Cerebellum (tissue), 4 donors: ENCODE measurements at places on chromosomes 16 and 17.

DNA sequence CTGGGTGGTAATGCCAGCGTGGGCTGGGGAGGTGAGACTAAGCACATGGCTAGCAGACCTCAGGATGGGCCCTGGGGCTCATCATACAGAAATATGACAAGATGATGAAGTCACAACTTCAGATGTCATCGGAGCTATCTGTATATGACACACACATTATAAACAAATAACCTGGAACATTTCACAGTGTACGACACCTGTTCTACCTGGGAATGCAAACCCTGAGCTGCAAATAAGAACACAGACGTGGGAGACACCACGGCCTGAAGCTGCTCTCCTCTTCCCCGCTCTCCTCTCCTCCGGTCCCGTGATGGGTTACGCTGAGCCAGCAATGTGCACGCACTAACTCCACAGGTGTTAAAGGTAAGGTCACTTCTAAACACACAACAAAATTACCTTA, 4.9 kb downstream of the PLD6 start:
- DNase-seq: no peak

- peak; percentile 43 for DNase-seq
These were observed 26.3 kb upstream of the OR4D1 start for GRCh38 chr17:58121925-58122324.

- no peak for DNase-seq
These were observed 15.7 kb downstream of the ZDHHC7 start for GRCh38 chr16:84995663-84996062.

DNA sequence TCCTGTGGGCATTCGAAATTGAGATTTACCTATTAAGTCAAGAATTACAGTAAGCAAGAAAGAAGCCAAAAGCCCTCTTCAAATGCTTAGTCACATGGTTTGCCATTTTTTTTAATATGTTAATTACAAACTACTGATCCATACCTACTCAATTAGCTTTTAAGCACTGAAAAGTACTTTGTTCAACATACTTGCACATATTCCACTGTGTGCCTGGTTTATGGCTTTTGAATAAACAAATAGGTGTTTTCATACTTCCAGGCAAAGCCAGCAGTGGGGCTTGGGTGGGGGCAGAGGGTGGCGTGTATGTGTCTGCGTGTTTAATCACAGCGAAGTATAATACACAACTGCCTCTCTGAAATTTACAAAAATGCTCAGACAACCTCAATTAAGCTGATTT, 51.4 kb downstream of the GAS7 start:
- no peak for DNase-seq

DNA sequence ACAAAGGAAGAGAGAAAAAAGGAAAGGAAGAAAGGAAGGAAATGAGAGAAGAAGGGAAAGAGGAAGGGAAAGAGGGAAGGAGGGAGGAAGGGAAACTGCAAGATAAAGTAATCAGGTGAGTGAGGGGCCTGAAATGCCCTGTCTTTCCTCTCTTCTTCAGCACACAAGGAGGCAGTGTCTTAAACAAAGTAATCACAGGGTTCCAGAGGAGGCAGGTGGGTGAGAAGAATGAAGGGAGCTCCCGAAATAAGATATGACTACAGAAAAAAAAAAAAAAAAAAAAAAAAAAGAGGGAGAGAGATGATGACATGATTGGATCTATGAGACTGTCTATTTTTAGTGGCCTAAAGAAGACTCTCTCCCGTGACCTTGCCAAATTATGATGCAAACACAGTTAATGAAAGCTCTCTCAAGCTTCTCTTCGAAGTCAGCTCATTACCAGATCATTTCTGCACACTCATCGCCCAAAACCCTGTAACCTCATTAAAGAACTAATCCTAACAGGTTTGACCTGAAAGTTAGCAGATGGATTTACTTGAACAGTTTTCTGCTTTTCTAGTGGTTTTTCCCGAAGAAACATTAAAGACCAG, 53.6 kb downstream of the CDH11 start:
- DNase-seq: peak; percentile 15

- no peak for DNase-seq
These were observed 63.3 kb downstream of the IRF8 start for GRCh38 chr16:85961988-85962915.

GRCh38 chr16:48182979-48183537, 27.3 kb upstream of the ABCC12 start:
- no peak for DNase-seq

DNA sequence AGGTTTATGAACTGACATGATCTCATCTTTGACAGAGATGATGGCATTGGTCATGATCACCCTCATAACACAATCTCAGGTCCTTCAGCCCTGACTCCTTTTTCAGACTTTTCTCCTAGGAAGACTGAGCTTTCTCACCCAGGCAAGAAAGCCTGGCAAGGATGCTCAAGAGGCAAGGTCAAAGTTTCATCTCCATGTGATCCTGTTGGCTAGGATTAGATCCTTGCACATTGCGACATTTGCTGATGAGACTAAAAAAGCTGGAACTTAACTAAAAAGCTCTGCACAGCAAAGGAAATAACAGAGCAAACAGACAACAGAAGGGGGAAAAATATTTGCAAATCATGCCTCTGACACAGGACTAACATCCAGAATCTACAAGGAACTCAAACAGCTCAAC, 444.1 kb upstream of the PSMD7 start:
- no peak for DNase-seq

DNA sequence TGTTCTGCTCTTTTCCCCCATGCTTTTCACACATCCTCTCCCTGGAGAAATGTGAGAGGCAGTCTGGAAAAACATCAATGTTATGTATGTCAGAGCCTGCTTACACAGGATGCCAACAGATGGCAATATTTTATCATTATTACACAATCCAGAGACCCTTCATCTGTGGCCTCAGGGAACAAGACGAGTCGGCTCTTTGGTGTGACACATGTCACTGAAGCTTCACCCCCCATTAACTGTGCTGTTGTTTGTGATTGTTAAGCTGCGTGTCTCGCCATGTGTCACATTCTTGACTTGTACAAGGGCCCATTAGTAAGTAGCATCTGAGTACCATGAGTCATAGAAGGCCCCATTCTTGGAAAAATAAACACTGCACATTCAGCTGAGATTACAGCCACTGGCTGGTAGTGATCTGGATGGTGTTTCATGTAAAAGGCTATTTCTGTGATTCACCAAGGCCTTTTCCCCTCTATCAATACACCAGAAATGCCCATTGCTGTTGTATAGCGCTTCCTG, 682.1 kb upstream of the SOX9 start:
- DNase-seq: no peak

- DNase-seq: no peak
These were observed 100.7 kb downstream of the LYRM1 start for GRCh38 chr16:21001262-21001661.

DNA sequence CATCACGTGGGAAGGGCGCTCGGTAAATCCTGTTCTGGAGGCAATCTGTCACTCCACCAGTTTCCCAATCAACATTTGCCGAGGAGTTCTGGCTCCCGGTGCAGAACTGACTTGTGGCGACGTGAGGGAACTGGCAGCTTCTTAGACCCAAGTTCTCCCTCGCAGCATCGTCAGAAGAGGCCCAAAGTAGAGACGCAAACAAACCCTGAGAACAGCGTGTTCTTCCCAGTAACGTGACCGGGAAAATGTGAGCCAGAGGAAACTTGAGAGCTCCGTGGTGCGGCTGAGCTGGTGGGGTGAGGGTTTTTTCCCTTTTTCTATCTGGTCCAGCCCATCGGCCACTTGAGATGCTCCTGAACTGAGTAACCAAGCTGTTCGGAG, 158.9 kb upstream of the CACNG5 start:
- no peak for DNase-seq

GRCh38 chr16:13435415-13435814, 484.5 kb upstream of the ERCC4 start:
- DNase-seq: no peak

GRCh38 chr17:80428363-80428762, 13.4 kb downstream of the ENDOV start:
- no peak for DNase-seq

GRCh38 chr16:81181013-81181720, 57.3 kb upstream of the BCO1 start:
- no peak for DNase-seq

DNA sequence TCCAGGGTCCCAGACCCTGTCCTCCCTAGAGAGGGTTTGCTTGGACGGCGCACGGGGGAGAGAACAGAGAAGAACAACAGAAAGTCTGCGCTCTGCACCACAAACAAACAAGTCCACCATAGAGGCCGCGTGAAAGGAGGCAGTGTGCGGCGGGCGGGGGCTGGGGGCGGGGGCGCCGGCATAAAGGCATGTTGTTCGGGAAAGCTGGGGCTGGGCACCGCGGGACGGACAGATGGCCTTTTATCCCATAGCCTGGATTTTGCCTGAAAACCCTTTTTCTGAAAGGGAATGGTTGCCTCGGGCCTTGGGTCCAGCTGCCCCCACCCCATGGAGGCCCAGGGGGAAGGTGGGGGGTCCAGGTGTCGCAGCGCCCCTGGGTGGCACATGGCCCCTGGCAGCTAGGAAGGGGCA, 26.0 kb downstream of the FA2H start:
- DNase-seq: no peak

DNA sequence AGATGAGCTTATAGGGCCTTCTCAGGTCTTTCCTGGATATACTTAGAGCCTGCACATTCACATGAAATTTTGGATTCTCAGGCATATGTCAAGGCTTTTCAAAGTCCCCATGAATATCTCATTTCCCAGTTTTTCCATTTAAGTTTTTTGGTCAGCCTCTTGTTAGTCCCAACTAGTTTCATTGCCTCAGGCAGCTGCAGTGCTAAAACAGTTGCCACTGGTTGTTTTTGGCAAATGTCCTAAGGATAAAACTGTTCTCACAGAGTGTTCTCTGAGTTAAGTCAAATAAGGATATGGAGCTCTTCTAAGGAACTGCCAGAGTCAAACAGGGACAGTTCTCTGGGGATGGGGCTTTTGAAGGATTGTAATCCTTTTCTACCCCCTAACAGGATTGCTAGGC, 39.9 kb upstream of the ABCC11 start:
- DNase-seq: no peak

DNA sequence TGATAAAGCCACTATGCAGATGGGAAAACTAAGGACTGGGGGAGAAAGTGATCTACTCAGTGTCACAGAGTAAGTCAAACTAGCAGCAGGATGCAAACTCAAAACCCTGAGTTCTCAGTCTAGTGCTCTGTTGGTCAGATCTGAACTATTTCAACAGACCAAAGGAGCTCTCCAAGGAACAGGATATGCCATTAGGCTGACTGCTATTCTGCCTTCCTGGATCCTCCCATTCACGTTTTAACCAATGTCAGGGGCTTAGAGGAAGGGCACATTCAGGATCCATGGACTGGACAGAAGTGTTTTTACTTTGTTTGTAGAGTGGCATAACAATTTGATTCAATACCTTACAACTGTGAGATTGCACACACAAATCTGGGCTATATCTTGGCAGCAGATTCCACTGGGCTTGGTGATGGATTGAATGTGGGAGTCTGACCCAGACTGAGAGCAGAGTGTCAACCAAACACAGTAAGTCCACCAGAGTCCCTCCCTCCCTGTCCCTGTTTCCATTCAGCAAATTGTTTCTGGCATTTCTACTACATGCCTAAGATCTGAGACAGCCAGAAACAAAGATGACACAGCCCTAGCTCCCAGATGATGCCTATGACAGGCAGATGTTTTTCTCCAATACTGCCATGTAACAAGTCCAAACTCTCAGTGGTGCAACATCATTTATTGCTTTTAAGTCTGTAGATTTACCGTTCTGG, 337.8 kb upstream of the CDH5 start:
- no peak for DNase-seq

DNA sequence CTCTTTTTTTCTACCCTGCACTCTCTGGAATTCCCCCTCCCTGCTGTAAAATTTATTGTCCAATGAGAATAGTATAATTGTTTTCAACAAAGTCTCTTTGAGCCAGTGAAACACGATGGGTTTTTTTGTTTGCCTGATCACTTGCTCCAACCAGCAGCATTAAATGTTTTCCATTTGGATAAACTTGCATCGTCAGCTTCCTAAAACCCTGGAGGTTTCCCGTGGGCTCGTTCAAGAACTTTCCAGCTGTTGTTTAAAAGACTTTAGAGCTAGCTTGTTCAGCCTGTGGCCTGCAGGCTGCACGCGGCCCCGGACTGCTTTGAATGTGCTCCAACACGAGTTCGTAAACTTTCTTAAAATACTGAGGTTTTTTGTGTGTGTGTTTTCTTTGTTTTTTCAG, 14.9 kb downstream of the NAGPA start:
- no peak for DNase-seq

DNA sequence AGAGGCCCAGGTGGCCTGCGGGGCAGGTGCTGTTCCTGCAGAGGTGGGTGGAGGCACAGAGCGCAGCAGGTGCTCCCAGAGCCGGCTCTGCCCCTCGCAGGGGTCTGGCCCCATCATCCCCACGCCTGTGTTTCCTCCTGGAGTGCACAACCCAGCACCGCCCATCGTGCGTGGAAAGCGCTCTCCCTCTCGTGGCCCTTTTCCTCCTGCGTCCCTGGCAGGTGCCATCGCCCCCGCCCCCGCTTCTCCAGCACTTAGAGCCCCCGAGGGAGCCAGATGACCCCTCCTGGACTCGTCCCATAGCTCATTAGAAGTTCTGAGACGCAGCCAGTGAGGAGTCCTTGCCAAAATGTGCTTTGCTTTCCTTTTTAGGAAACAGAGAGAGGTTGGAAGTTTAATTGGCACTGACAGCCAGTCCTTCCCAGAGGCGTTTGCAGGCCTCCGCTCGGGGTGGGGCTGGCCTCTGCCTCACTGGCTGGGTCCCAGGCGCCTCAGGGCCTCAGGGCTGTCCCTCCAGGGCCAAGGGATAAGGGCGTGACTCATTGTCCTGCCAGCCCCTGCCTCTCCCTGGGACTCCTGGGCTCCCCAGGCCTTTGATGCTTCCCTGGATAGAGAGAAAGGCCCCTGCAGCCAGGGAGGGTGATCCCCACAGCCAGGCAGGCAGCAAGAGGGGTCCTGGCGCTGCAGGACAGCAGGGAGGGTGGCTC, 32.2 kb upstream of the CHMP6 start:
- DNase-seq: no peak

DNA sequence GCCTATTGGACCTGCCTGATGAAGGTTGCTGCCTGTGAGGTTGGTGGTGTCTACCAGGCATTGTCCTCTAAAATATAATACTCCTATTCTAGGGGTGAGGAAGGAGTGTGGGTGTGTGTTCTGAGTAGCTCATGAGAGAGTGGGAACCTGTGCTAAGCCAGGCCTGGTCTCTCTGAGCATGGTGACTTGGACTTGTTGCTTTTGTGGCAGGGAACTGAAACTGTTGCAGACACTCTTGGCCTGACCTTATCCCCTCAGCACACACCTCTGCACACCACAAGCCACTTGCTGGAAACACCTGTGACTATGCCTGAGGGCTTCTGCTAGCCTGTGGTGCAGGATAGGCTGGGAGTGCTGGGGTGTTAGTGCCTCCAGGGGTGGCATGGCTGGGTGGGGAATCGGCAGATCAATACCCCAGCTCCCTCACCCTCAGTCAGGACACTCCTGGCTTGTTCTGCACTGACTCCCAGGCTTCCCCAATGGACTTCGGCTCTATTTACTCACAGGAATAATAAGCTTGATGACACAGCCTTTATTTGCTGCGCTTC, 29.9 kb downstream of the PLCG2 start:
- DNase-seq: no peak

- no peak for DNase-seq
These were observed 76.6 kb downstream of the IRF8 start for GRCh38 chr16:85975451-85975981.

GRCh38 chr16:48197294-48197693, 41.5 kb upstream of the ABCC12 start:
- DNase-seq: no peak
